ENCODE measurements at places on chromosomes 5 and 9. TPM values are rescaled to one million over a fixed set of nuclear protein-coding genes. Genes with fewer than 3 reads are reported as not detected.

DNA sequence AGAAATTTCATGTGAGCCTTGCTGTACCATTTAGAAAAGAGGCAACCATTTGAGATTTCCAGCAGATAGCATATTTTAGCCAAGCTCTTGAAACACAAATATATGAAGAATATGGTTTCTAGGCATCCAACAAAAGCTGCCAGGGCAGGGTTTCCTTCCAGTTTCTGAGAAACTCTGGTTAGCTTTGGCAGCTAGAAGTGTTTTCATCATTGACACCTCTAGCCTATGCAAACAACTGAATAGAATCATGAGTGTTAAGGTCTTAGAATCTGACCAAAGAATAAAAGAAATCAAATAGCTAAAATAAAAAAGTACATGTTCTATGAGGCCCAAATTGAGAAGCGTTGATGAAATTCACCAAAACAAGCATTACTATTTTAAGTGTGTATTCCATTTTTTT lies 188.1 kb downstream of the TMEM167A start:
- no peak for DNase-seq

DNA sequence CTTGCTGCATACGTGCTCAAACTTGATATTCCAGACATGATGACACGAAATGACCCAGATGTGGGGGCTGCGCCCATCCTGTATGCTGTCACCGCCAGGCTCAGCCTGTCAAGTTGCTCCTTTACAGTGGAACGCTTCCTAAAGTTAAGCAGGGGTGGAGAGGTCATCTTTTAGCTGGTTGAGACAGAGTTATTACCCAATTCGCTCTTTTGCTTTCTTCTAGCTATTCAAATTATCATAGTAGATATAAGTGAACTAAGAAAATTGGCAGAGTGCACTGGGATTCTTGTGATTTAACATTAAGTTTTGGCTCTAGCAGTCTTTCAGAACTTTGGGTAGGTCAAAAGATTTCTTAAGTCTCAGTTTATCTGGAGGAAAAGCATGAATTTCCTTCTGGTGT lies 69.8 kb upstream of the BASP1 start:
- no peak for DNase-seq

ANP32B gene
- 145 TPM for total RNA-seq

CBY3 gene
- not detected for total RNA-seq

GRCh38 chr9:100466171-100466828 lies 6.6 kb upstream of the TMEFF1 start:
- DNase-seq: no peak

DNA sequence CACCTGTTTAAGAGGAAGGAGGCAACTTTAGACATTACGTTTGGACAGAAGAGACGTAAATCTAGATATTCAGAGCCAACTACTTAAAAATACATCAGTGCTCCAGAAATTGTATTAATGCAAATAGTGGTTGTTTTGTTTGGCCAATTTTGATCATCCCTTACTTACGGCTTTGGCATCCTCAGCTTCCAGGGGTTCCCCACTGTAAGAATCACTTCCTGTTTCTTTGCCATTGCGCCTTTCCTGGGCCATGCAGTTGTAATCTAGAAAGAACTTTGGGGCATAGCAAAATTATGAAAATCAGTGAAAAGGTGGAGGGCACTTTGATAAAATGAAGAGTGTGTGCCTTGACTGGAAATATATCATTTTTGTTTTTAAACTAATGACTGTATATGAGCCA lies 537.2 kb upstream of the TLE4 start:
- DNase-seq: no peak

CCDC171 gene
- 8.3 TPM for total RNA-seq

RNF183 gene
- 0.50 TPM for total RNA-seq

PRR16 gene
- total RNA-seq: 1.1 TPM

ARSI gene
- 3.6 TPM for total RNA-seq

DNA sequence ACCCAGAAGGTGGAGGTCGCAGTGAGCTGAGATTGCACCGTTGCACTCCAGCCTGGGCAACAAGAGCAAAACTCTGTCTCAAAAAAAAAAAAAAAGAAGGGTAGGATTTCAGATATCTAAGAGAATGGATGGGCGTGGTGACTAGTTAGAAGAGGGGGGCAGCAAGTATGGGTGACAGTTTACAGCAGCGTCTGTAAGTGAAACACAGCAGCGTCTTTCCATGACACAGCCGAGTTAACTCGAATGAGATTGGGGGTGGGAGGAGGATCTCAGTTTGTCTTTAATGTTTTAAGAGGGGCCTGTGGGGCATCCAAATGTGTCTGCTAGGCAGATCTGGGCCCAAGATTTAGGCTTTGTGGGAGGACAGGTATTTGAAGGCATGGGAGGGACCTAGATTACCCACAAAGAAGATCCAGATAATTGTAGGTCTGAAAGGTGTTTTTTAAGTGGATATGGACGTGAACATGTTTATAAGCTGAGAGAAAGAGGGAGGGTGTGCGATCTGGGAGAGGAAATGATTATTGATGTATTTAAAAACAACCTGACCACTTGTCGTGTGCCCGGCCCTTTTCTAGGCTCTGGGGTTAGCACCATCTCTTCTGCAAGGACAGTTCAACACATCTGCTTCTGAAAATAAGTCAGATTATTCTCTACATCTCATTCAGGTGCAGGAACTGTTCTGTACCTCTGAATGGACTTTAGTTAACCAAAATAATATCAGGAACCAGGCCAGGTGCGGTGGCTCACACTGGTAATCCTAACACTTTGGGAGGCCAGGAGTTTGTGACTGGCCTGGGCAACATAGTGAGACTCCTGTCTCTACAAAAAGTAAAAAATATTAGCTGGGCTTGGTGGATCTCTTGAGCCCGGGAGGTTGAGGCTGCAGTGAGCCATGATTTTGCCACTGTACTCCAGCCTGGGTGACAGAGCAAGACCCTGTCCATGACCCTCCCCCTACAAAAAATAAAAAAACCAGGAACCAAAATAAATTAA lies 2.5 kb downstream of the CEP78 start:
- DNase-seq: no peak

DNA sequence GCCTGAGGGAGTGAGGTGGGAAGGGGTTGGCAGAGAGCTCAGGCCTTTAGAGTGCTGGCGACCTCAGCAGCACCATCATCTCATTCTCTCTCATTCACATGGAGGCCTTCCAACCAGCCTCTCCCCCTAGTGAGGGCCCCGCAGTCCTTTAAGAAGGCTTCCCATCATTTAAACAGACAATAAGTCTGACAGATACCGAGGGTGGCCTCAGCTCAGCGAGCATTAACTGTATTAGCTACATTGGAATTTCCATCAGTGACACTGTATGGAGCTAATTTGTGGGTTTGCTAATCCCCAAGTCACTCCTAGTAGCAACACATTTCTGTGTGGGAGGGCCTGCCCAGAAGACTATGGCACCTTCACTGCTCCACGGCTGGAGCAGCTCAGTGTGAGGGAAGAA lies 75.8 kb downstream of the INSYN2B start:
- DNase-seq: peak; percentile 58

NR5A1 gene
- total RNA-seq: 0.37 TPM

- DNase-seq: no peak
Observed at GRCh38 chr5:82717738-82718137, 359.5 kb downstream of the TMEM167A start.

PCDHB15 gene
- total RNA-seq: 9.8 TPM

- DNase-seq: no peak
Observed at GRCh38 chr5:60538955-60539866, 160.8 kb downstream of the DEPDC1B start.

- no peak for DNase-seq
Observed at GRCh38 chr9:13923381-13923780, 390.6 kb downstream of the NFIB start.

GRCh38 chr9:94912700-94913249 lies 186.3 kb downstream of the AOPEP start:
- DNase-seq: peak; percentile 47

S1PR3 gene
- total RNA-seq: 99.1 TPM
